Astrocyte of the hippocampus (primary cell): ENCODE measurements at places on chromosomes 2 and 18.

GRCh38 chr2:126220331-126220730, 435.6 kb upstream of the GYPC start:
- DNase-seq: peak; percentile 4

- DNase-seq: peak; percentile 34
Measured at GRCh38 chr2:65458999-65459398, 26.6 kb upstream of the SPRED2 start.

DNA sequence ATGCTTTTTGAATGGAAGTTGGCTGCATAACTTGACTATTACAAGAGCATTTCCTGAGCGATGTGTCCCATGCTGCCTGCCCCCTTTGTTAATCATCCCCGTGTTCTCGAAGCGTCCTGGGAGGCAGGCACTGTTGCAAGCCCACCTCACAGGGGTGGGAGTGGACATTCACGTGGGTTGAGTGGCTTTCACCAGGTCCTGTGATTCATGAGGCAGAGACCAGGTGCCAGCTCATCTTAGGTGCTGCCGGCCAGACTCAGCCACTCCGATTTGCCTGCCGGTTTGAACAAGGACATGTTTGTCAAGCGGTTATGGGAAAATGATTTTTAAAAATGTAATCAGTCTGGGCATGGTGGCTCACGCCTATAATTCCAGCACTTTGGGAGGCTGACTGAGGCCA, 112.5 kb downstream of the ZNF532 start:
- peak; percentile 23 for DNase-seq

DNA sequence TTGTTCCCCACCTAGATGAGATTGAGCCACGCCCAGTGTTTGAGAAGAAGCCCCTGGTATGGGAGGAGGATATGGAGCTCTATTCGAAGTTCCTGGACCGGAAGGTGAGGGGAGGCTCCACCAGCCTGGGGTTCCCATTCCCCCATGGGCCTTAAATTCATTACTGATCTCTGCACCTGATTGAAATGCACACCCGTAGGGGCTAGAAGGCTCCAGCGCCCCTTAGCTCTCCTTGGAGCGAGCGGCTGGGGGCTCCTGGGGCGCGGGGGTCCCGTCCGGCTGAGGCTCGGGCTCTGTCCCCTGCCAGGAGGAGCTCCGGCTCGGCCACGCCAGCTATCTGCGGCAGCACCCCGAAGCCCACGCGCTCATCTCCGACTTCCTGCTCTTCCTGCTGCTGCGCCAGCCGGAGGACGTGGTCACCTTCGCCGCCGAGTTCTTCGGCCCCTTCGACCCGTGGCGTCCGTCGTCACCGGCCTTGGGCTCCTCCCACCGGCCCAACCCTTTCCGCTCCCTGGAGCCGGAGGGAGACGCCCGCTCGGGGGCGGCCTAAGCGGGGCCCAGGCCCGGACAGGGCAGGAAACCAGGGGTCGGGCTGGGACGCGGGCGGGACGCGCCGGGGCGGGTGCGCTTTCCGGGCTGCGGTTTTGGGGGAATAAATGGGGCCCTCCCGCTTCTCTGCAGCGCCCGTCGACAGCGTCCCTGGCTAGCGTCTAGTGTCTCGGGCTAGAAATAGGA, 10.9 kb downstream of the CATIP start:
- peak; percentile 82 for DNase-seq

GRCh38 chr2:112923237-112923966, 12.4 kb downstream of the IL37 start:
- no peak for DNase-seq
